ENCODE measurements at places on chromosomes 6 and 20.

DNA sequence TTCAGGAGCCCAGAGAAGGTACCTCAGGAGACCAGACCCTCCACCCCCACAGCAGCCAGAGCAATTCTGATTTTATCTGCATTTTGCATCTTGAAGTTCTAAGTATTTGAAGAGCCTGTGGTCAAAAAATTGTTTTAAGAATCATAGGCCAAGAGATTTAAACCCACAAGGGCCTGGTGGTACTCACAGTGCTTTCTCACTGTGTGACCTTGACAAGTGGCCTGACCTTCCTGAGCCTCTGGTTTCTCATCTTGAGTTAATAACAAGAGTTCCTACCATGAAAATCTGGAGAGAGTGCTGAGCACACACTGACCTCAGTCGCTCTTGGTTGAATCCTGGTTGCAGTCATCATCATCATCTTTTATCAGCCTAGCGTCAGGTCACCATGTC, 45.4 kb upstream of the ID1 start:
- DNase-seq = no peak

DNA sequence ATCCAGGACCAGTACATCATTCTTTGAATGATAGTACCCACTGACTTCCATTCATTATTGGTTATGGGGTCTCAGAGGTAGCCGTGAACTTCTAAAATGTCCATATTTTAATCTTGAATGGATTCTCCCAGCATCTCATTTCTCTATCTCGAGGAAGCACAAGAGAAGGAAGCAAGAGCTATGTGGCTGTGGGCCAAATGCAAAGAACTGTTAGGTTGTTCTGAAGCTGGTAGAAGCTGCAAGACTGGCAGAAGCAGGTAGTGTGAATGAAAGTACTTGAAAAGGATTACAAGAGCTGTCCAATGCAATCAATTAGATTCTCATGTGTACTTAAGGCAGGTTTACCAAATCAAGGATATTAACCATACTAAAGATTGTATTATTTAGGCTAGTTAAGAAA, 1131.8 kb downstream of the GRIK2 start:
- no peak for DNase-seq

GRCh38 chr6:142279350-142280180, 22.2 kb upstream of the ADGRG6 start:
- DNase-seq = no peak

DNA sequence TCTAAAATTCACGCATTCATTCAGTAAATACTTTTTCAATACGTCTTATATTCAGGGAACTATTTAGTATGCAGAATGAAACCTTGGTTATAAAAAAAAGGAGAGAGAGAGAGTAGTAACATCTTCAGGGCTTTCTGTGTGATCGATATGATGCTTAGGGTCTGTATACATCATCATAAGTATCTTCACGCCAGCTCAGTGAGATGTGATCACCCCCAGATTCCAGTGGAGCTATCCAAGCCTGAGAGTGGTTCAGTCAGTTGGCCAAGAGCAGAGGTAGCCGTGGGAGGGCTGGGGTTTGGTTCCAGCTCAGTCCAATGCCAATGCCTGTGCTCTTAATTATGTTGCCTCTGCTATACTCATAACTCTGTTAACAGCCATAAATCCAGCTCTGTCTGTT, 8.6 kb downstream of the CD83 start:
- no peak for DNase-seq

DNA sequence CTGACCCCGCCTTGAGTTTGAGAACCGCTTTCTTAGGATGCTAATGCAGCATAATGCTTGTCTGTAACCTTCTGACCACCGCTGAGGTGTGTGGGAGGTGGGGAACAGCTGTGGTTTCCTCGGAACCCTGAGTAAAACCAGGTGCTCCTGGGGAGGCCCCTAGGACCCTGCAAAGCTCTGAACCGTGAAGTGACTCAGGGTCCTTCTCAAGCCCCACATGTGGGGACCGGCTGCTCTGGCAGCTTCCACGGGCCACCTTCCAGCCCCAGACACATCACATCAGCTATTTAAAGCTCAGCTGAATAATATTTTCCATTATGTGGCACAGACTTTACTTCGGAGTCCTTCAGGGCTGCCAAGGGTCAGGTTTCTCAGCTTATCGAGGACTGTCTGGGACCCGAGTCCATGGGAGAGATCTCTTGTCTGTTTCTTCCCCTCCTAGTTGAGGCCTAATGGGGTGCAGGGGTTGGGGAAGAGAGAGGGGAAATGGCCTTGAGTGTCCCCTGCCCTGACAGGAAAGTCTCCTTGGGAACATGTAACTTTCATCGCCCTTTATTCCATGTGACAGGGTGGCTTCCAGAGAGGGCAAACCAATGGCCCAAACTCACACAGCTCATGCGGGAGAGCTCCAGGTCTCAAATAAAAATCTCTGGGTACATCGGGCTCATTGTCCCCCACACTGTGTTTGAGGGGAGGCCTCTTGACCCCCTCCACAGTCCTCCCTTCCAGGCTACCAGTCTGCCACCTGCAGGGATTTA, 186.1 kb upstream of the SLC24A3 start:
- no peak for DNase-seq

- no peak for DNase-seq
Measured at GRCh38 chr20:17854307-17854903, 114.2 kb downstream of the SNX5 start.

DNA sequence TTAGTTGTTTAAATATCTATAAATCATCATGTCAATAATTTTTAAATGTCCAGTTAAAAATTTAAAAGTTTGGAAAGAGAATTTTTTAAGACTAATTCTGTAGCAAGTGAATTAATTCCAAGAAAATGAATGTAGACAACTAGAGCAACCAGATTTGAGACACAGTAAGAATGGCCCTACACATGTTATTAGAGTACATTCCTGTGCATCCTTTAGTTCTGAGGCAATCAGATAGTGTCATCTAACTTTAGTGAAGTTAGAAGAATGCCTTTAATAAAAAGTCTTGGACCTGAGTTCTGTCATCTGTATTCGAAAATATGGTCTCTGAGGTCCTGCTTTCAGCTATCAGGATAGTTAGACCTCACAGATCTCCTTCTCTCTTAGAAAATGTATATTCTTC, 63.7 kb downstream of the HIVEP2 start:
- no peak for DNase-seq

DNA sequence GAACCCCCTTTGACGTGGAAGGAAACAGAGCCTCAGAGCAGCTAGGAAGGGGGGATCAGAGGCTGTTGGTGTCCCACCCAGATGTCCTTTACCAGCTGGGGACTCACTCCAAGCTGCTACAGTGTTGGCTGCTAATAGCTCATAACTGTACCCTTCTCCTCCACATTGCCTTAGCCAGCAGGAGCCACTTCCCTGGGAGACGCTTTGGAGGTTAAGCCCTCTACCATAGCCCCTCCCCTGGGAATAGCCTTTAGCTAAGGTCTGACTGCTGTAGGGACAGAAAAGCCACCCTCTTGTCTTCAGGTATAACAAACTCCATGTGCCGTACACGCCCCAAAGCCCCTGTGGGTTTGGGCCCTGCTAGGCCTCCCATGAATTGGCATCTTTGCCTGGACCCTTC, 238.6 kb downstream of the LRFN2 start:
- DNase-seq = no peak

- no peak for DNase-seq
Measured at GRCh38 chr6:41573985-41574384, 27.8 kb downstream of the FOXP4 start.

DNA sequence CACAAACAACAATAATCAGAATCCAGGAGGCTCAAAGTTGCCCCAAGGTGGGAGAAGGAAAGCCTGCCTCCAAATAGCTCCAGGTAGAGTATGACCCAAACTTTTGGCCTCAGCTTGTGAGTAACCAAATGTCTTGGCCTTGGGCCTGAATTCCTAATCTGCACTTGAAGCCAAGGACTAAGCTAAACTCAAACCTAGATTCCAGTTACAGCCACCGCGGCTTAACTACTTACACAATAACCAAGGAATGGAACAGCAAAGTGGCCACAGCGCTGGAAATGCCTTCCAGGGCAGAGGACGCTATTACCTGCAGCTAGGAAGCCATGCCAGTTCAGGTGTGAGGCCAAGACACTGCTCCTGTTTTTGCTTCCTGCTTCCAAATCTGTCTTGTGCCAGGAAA, 4.6 kb downstream of the NINL start:
- no peak for DNase-seq

GRCh38 chr6:30074331-30075093, 1.1 kb downstream of the RNF39 start:
- no peak for DNase-seq

GRCh38 chr6:97712751-97713150, 429.7 kb upstream of the MMS22L start:
- no peak for DNase-seq

DNA sequence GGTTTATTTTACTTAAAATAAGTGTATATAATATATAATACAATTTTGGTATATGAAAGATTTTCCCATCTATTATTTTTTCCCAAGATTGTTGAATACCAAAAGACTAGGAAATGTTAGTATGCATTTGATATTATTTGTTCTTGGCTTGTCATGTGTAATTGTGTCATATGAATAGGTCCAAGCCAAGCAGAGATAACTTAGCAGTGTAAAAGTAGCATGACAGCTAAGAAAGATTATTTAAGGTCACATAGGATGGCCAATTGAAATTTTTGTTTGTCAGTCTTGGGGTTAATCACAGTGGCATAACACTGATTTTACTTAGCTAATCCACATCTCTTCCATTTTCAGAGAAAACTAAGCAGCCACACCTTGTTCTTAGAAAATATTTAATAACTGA, 38.8 kb upstream of the RSPO3 start:
- no peak for DNase-seq

- no peak for DNase-seq
Measured at GRCh38 chr6:162468326-162468725, 259.2 kb downstream of the PRKN start.

GRCh38 chr6:78483553-78484197, 383.7 kb upstream of the IRAK1BP1 start:
- DNase-seq = no peak

GRCh38 chr20:18971121-18971520, 157.5 kb downstream of the SCP2D1 start:
- DNase-seq = no peak

- DNase-seq = no peak
Measured at GRCh38 chr6:43744931-43745727, 24.9 kb upstream of the VEGFA start.

DNA sequence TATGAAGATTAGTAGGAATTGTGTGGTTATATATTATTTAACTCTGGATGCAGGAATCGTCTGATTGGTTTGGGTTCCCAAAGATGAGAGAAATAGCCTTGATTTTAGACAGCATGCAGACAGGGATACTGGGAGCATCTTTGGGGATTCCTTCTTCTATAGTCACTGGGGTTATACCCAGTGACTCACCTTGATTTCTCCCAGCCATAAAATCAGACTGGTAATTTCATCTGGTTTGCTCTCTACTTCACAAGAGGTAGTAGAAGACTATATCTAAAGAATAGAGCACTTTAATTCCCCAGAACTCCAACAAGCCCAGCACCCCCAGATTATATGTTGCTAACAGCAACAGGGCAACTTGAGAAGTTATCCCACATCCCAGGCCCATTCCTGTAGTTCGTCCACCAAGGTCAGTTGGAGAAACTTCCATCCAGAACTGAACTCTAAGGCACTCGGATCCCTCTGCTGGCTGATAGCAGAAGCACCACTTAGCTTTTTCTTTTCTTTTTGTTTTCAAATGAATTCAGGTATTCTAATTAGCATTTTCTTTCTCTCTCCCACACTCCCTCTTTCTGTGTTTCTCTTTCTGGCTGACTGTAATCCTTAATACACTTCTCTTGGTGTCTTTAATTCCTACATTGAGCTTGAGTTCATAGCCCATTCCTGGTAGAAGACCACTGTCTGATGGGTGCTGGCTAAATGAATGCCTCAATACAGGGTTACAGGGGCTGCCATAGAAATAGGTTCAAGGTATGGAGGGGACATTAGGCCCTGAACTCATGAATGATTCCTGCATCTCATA, 20.4 kb upstream of the EFHC1 start:
- no peak for DNase-seq

- DNase-seq = no peak
Measured at GRCh38 chr20:9974324-9974723, 60.5 kb upstream of the ANKEF1 start.

DNA sequence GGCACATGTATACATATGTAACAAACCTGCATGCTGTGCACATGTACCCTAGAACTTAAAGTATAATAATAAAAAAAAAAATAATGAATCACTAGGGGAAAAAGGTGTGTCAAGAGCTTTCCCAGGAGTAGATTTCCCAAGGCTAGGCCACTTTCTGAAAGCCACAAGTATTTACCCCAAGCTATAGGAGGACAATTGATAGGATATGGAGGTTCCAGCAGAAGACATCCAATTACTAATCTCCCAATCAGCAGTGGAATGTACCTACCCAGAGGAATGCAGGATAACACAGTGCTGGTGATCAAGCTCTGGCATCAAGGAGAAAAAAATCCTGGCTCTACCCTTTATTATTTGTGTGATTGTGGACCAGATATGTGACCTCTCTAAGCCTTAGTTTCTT, 562.7 kb downstream of the RFPL4B start:
- DNase-seq = no peak

DNA sequence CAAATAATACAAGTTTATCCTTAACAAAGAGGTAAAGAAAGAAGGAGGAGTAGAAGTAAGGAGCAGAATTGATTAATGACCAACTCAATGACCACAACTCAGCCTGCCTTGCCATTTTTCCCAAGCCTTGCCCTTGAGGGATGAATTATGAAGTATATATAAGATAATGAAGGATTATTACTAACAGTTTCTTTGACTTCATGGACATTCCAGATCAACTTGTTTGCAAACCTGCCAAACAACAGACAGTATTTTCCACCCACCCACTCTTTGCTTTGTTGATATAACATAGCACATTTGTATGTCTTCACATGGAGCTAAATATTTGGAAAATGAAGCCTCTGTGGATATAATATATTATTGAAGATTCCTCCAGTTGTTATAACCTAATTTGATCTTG, 9.9 kb upstream of the C6orf141 start:
- DNase-seq = no peak

DNA sequence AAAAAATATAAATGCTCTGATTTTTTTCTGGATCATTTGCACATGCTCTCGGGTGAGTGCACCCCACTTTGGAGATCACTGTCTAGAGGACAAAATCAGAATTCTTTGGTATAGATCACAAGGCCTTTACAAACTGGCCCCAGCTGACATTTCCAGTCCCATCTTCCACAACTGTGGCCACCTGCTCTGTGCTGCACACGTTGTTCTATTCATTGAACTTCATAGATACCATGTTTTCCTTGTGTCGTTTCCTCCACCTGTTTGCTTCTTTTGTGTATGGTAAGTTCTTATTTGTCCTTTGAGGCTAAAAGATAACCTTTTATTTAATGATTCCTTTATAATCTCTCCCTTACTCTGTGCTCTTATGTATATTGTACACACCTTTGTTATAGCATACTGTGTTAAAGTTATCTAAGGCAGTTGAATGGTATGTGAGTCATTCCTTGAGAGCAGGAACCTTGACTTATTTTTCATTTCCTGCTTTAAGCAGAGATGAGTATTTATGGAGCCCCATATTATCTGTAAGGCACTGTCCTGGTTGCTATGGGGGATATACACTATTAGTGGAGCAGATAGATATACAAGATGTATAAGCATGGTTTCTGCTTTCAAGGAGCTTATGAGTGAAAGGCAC, 12.0 kb upstream of the SLC17A5 start:
- DNase-seq = no peak
